ENCODE measurements at places on chromosomes 7 and 10. TPM values are rescaled to one million over a fixed set of nuclear protein-coding genes. Genes with fewer than 3 reads are reported as not detected.

- no peak for DNase-seq
These were observed 18.5 kb downstream of the SLC13A4 start for GRCh38 chr7:135709508-135709907.

GRCh38 chr10:20380401-20380800 lies 516.7 kb downstream of the NEBL start:
- no peak for DNase-seq

Gene MEST
- 57.5 TPM for total RNA-seq

Gene FOXP2
- 7.6 TPM for total RNA-seq

Data from upper lobe of right lung (tissue), 1 donor.